ENCODE measurements at places on chromosomes 6 and 20. TPM values are rescaled to one million over a fixed set of nuclear protein-coding genes. Genes with fewer than 3 reads are reported as not detected.

The UNC5CL gene
- total RNA-seq: 0.70 TPM

The BNIP5 gene
- not detected for total RNA-seq

The MMP24 gene
- 0.47 TPM for total RNA-seq

The SPATS1 gene
- total RNA-seq: not detected

The COX7A2 gene
- 921 TPM for total RNA-seq

The TNFRSF6B gene
- 0.23 TPM for total RNA-seq

The COL9A3 gene
- total RNA-seq: 6.9 TPM

The SSTR4 gene
- total RNA-seq: not detected

The CLVS2 gene
- total RNA-seq: not detected

The PTPRA gene
- total RNA-seq: 37.5 TPM

The PRSS35 gene
- total RNA-seq: 12.4 TPM

The LPIN3 gene
- total RNA-seq: 9.3 TPM

The SUPT3H gene
- 4.5 TPM for total RNA-seq

The SLC25A27 gene
- 16.6 TPM for total RNA-seq

The RAB32 gene
- 10.8 TPM for total RNA-seq

The HSPA1A gene
- total RNA-seq: 328 TPM

The TP53TG5 gene
- total RNA-seq: 1.5 TPM
